ENCODE measurements at places on chromosomes 3 and 15.

DNA sequence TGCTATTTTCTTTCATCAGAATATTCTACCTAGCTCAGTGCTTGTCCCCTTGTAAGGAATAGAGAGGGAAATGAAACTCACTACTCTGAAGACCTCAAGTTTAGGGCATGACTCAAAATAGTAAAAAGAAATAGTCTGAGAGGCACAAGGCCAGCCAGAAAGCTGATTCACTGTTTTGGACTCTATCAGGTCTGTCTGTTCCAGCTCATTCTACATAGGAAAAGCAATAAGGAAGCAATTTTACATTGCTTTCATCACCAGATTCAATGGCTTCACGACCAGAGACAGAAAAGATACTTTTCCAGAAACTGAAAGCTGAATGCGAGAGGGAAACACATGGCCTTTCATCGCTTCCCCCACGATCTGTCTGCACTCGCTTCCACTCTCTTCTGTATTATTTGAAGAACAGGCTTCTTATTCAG, 276.0 kb downstream of the GBE1 start:
- DNase-seq, result no peak

DNA sequence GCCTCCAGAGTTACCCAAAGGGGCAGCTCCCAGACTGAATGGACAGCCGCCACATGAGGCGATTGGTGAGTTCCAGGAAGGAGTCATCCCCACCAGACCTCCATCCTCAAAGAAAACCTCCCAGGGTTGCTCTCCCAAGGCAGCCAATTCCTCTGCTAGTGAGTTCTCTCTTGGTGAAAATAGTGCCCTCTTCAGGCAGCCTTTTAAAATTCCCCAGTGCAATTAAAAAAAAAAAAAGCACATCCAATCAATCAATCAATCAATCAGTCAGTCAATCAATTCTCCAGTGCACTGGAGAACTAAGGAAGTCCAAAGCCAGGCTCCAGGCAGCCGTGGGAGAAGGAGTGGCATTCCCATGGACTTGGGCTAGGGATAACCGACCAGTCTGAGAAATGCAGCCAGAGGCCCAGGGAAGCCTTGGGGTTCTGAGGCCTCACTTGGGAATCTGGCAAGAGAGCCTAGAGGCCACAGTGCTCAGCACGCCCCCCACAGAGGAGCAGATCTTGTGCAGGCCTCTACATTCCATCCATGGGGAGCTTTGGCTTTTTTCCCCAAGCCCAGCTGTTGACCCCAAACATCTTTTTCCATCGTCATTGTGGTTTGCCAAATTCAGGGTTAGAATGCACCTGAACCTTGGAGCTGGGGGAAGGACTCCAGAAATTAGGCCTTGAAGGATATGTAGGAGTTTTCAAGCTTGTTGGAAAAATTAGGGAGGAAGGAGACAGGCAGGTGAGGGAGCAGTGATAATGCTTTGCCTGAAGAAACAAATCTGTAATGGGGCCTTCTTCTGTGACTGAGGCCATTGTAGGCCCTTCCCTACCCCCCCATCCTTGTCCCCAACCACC, 4.8 kb downstream of the PAQR5 start:
- no peak for DNase-seq

GRCh38 chr15:101378171-101378755, 83.2 kb upstream of the SNRPA1 start:
- no peak for DNase-seq

- DNase-seq, result no peak
Observed at GRCh38 chr3:10160346-10160745, 4.4 kb upstream of the IRAK2 start.

DNA sequence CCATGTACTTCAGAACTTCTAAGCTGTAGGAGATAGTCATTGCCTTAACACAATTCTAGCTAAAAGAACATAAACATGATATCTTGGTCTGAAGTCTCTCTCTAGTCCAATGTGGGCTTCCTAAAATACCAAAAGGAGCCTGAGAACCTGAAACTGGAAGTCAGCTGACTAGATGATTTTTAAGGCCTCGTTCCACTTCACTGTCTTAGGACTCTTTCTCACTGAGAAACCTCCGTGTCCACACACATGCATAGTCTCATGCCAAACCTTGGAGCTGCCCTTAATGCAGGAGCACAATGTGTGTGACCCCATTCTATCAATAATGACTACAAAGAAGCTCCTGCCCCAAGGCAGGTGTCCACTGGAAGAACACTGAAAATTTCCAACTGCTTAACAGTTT, 87.7 kb downstream of the ETFA start:
- DNase-seq, result no peak

DNA sequence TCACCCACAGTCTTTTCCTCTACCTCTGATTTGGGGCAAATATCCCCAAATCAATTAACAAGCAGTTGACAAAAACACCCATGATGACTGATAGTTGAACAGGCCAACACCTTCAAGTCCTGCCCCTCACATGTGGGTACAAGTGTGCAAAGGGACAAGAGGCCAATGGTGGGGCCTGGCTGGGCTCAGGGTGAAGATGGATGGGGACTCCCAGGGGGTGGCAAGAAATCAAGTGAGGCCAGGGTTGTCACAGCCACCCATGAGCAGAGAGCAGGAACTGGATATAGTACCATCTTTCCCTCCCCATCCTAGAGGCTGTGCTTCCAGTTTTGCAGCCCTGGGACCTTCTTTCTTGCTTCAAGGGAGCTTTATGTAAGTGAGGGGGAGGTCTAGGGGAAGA, 270.2 kb upstream of the TOPAZ1 start:
- no peak for DNase-seq

DNA sequence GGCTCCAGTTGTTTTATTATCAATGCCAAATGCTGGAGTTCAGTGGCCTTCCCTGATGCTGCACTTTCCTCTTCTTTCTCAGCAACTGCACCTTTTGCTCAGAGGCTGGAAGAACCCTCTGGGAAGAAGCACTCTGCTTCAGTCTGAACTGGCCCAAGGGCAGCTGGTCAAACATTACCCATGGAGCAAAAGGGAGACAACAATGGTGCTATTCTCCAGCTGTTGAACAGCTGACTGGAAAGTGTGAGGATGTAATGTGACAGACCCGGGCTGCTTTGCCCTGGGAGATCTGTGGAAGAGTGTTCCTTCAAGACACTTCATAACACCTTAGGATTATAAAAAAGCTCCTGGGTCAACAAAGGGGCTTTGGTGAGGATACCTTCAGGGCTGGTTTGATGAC, 84.9 kb downstream of the EPHB1 start:
- no peak for DNase-seq

GRCh38 chr3:152650177-152650576, 184.8 kb upstream of the P2RY1 start:
- DNase-seq, result no peak

- no peak for DNase-seq
Observed at GRCh38 chr15:45397116-45397665, 18.8 kb upstream of the GATM start.
